ENCODE measurements at places on chromosomes 13 and 19.

DNA sequence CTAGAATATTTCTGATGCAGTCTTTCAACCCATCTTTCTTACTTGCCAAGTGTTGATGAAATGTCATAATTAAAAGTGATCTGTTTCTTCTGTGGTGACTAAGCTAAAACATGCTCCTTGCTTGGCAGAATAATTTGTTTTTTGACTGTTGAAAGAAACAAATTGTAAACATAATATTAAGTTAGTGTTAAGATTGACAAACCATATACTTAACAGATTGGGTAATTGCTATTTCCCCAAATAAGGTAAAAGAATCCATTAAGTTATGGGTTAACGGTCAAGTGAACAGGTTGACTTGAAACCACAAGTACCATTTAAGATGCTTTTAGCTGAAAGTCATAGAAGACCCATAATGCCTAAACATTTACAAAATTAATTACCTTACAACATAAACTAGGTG is 62.9 kb downstream of the TEX26 start:
- DNase-seq = no peak

DNA sequence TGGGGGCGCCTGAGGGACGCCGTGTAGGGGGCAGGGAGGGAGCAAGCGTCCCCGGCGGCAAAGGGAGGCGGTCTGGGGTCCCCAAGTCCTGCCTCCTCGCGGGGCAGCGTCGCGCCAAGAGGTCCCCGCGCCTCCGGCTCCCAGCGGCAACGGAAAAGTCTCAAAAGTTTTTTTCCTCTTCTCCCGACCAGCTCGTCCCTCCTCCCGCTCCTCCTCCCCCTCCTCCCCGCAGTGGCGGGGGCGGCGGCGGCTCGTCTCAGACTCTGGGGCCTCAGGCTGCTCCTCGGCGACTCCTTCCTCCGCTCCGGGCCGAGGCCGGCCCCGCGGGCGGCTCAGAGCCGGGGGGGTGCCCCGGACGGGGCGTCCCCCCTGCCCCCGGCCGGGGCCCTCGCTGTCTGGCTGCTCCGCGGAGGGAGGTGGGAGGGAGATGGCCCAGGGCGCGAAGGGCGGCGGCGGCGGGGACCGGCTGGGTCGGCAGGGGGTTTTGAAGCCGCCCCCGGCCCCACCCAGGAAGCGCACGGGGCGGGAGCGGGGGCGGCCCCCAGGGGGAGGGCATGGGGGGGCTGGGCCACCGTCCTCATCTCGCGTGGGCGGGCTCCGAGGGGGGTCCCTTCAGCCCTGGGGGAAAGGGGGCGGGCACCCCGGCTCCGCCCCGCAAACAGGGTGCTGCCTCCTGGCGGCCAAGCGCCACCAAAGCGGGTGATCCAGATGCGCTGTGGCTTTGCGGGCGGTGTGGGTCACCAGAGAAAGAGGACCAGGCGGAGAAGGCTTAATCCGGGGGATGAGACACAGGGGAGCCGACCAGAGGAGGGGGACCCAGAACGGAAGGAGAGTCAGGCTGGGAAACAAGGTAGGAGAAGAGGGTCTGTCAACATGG is at the start of gene TGFB1:
Gene TGFB1, minus strand, starts transcription at position 457 of the 877 bp plus-strand sequence. CDS start 878 bp downstream, outside the sequence.
- peak; percentile 96 for DNase-seq

DNA sequence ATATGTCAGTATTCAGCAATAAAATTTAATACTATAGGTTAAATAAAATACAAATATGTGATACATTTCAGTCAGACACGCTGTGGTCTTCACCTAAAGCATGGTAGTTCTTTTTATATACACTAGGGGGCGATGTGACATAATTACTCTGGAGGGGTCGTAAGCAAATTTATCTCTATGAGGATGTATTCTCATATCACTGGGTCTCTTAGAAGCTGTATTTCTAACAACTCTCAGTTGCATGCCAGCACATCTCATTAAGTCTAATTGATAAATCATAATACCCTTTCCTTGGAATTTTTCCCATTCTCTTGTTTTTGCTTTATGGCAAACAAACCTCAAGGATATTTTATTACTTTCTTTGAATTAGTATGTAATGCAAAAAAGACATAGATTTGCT is 3.9 kb upstream of the PCDH17 start:
- no peak for DNase-seq

GRCh38 chr13:27774169-27774568 is 18.1 kb upstream of the GSX1 start:
- no peak for DNase-seq

DNA sequence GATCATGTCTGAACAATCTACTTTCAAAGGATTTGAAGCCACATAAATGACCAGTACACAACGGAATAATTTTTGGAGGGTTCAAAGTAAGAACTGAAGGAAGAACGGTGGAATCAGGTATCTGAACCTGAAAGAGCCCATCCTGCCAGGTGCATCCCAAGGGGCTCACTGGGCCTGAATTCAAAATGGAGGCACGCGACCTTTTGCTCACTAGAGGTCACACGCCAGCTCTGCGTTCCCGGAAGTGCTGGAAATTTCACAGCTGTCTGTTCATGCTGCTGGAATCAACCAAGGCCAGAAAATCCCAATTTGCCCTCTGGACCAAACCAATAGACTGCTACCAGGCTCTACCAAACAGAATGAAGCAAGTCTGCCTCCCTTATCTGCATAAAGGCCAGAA is 4.2 kb upstream of the RASA3 start:
- DNase-seq = no peak

DNA sequence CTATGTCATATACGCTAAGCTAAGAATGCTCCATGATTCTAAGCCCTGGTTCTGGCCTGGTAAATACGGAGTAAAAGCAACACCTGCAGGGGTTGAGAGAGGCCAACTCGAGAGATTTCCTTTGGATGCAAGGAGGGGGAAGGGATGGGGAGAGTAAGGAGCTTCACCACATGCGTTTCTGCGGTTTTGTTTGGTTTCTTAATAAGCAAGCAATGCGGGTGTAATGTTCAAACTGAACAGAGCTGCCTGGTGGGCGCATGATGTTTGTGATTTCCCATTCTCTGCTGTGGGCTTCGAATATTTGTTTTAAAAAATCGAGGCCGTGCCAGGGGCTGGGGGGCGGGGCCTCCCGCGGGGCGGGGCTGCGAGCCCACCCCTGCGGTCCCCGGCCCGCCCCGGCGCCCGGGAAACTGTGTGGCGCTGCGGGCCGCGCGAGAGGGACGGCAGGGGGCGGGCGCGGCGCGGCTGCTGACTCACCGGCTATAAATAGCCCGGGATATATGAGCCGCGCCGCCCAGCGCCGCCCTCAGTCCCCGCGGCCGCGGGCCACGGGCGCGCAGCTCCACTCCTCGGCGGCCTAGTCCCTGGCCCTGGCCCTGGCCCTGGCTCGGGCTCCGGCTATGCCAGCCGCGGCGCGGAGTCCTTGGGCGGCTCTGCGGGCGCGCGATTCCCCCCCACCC is 5.1 kb downstream of the BBC3 start:
- peak; percentile 81 for DNase-seq

DNA sequence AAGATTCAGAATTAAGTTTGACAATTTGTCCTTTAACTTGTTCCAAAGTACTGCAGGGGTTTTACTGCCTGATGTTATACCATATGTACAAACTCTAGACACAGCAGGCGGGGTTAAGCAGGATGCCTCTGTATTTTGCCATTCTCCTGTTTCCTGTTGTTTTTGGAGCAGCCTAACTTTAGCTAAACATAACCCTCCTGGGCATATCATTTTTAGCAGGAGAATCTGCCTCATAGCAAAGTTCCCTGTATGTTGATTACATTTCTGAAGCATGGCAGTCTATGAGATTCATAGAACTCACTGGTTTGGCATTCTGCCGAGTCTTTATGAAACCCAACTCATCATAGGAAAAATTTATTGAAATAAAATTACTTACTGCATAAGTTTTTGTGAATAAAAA is 5.2 kb downstream of the LHFPL6 start:
- no peak for DNase-seq

GRCh38 chr19:20038358-20039202 is 725 bp downstream of the ZNF682 start:
- no peak for DNase-seq

- no peak for DNase-seq
Observed at GRCh38 chr19:48806518-48806817, 4.4 kb downstream of the BCAT2 start.

DNA sequence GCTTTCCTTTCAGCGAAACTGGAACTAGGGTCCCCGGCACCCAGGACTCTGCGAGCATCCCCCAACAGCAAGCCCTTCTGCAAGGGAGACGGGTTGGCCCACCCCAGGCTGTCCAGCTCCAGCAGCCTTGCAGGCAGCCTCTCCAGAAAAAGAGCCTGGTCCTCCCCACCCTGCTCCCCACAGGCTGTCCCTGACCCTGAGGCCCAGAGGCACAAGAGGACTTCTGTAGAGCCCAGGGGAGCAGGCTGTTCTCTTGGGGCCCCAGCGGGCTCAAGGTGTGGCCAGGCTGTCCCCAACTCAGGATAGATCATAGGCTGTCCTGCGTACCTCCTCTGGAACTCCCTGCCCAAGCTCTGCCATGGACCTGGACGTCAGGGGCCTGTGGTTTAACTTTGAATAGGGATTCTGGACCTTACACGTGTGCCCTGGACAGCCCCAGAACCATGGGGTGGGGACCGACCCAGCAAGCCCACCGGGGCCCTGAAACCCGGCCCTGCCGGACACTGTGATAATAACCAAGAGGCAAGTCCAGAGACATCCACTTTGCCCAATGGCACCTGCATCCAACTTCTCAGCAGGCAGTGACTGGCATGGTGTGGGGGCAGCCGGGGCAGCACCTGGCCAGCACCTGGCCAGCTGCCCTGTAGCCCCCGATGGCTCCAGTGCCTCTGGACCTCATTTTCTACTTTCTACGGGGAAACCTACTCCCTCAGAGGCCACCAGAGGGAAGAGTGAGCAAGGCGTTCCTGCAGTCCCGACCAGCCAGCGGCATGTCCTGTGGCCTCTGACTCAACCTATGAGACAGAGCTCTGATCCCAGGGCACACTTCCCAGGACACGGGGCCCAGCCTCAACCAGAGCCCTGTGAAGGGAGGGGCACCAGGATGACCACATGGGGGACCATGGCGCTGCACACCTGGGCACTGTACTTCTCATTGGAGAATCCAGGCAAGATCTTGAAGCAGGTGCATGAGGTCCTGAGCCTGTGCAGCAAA is 50.9 kb upstream of the TPM4 start:
- DNase-seq = no peak

DNA sequence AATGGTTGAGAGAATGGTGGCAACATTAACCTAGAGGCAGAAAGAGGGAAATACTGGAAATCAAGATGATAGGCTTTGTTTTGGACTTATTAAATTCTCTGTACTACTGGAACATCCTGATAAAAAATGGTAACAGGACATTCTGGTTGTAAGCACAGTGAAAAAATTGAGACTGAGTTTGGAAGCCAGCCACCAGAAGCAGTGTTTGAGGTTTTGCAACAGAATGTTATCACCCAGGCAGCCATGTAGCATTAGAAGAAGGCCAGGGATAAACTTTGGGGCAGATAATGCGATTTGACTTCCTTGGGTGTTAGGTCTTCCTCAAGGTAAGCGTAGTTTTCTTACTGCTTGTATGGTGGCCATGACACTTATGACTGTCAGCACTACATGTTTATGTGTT is 307.4 kb downstream of the ATP8A2 start:
- no peak for DNase-seq

- no peak for DNase-seq
Observed at GRCh38 chr19:17109962-17110598, 34.5 kb downstream of the MYO9B start.

- no peak for DNase-seq
Observed at GRCh38 chr13:33212396-33212795, 73.2 kb downstream of the STARD13 start.

DNA sequence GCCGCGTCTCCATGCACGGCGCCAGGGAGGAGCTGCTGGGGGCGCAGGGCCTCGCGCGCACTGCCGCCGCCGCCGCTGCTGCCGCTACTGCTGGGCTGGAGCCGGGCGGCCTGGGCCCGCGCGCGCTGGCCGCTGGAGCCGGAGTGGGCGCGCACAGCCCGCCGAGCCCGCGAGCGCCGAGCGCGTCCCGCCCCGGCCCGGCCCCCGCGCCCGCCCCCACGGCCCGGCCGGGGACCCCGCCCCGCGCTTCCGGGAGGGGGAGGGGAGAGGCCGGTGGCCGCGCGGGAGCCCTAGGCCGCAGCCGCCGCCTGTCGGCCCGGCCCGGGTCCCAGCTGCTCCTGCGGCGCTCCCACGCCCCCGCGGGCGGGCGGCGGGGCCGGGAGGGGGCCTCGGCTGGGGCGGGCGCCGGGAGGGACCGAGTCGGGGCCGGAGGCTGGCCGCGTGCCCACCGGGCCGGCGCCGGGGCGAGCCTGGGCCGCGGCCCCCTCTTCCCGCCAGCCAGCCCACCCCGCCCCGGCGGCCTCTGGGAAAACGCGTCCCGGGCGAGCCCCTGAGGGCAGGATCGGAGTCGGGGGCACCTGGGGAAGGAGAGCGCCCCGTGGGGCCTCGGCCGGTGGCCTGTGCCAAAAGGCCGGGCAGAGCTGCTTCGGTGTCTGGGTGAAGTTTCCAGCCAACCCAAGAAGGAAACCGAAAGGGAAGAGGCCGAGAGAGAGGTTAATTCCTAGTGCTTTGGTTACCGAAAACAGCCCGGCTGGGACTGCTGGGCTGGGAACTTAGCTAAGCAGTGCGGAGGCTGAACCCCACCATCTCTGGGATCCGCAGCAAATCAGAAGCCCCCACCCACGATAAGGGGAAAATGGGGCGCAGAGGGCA is at the start of gene STK24:
Gene STK24, minus strand, starts transcription at position 145 of the 873 bp plus-strand sequence. CDS start 321 bp downstream, outside the sequence.
- DNase-seq = peak; percentile 56

DNA sequence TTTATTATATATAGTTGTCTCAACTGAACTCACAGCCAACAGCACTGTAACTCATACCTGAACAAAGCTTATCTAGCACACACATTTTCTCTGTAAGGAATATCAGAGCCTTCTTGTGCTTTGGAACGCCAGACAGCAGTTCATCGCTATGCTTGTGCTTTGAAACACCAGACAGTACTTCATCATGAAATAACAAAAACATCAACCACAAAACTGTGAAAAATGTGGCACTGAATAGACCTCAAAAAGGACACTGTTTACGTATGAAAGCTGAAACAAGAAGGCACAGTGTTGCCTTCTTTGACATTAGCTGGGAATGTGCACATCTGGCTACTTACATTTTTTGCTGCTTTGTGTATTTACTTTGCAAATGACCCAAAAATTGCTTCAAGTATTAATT is 160.2 kb downstream of the PDS5B start:
- DNase-seq = no peak

DNA sequence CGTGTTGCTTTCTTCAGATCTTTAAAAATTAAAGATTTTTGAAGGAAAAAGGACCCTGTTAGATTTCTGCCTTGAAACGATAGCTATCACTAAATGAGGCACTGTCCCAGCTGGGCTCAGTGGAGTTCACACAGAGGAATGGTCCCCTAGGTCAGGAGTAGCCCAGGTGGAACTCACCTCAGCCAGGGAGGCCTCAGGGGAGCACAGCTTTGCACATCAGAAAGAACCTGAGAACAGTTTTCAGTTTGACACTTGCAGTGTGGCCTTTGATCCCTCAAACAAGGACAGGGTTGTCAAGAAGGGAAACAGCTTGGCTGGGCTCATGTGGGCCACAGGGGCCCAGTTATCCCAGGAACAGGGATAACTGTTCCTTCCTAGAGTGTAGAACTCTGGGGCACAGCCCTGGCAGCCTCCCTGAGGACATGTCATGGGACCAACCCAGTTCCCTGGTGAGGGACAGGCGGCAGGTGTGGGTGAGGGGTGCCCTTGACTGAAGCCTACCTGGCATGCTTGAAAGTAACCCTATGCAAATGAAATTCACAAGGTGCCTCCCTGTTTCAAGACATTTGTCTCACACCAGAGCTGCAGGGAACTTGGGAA is 59.4 kb downstream of the CHST8 start:
- no peak for DNase-seq

- no peak for DNase-seq
Observed at GRCh38 chr19:56133858-56134653, 7.0 kb upstream of the ZNF444 start.
